ENCODE measurements at places on chromosomes 6 and 20. TPM values are rescaled to one million over a fixed set of nuclear protein-coding genes. Genes with fewer than 3 reads are reported as not detected.

MPIG6B gene
- not detected for total RNA-seq

ELMO2 gene
- total RNA-seq = 44.9 TPM

NKAIN4 gene
- total RNA-seq = not detected

DNAH8 gene
- total RNA-seq = not detected

ERGIC3 gene
- total RNA-seq = 373 TPM

RIPOR2 gene
- total RNA-seq = 7.4 TPM

C20orf144 gene
- not detected for total RNA-seq

INSM1 gene
- 0.66 TPM for total RNA-seq

Measured in SK-MEL-5 (cell line).